ENCODE measurements at places on chromosomes 6 and 20.

GRCh38 chr6:24768361-24768760, 6.4 kb upstream of the GMNN start:
- DNase-seq: no peak

DNA sequence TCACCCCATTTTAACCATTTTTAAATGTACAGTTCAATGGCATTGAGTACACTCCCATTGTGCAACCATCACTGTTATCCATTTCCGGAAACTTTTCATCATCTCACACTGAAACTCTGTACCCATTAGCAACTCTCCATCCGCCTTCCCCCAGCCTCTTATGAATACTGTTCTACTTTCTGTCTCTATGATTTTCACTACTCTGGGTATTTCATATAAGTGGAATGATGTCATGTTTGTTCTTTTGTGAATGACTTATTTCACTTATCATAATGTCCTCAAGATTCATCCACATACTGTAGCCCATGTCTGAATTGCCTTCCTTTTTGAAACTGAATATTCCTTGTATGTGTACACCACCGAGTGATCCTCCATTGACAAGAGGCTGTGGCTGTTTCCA, 92.9 kb upstream of the TOX2 start:
- DNase-seq: no peak

DNA sequence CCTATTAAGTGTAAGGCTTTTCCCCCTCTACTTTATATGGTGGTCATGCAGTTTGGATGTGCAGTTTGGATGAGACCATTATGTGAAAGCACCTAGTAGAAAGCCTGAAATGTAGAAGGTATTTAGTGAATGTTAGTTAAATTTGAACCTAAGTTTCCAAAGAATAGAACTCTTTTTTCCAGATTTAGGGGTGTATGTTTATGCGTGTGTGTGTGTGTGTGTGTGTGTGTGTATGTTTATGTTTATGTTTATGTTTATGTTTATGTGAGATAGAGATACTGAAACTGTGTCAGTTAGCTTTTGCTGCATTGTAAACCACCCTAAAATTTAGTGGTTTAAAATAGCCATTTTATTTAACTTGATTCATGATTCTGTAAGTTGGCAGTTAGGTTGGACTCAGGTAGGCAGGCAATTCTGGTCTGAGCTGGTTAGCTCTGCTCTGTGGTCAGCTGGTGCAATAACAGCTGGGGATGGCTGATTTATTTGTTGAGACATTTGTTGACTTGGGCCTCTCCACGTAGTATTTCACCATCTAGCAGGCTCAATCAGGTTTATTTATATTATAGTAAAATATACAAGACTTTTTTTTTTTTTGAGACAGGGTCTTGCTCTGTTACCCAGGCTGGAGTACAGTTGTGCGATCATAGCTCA, 54.0 kb downstream of the STK4 start:
- no peak for DNase-seq

DNA sequence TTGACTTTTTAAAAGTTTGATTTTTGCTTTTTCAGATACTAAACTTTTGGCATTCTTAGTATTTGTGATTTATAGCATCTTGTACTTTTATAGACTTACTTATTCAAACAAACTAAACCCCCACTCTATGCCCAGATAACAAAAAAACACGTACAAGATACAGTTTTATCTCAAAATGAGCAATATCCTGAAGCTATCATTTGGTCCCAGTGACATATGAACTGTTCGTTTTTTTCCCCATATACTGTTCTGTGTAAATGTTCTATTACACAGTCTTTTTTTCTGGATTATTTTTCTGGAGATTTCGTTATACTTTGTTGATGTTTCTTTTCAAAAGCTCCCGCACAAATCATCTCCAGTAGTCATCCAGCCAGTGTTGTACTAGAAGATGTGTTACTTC, 27.3 kb upstream of the SERINC3 start:
- no peak for DNase-seq

GRCh38 chr6:46051962-46052361, 36.3 kb upstream of the CLIC5 start:
- DNase-seq: no peak

DNA sequence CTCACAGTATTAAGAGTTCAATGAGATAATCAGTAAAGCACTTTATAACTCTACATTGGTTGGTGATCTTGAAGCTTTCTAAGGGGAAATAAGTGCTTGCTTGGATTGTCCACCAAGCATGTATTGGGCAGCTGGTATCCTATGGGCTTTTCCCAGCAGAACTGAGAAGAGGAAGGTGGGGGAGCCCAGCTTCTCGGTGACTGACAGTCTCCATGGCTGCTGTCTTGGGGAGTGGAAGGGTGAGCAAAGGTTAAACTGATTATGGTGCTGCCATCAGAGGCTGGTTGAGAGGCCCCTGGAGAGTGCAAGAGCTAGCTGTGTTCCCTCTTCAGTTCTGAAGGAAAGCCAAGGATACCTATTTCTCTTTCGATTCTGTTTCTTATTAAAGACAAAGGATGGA, 35.5 kb upstream of the ADTRP start:
- no peak for DNase-seq

DNA sequence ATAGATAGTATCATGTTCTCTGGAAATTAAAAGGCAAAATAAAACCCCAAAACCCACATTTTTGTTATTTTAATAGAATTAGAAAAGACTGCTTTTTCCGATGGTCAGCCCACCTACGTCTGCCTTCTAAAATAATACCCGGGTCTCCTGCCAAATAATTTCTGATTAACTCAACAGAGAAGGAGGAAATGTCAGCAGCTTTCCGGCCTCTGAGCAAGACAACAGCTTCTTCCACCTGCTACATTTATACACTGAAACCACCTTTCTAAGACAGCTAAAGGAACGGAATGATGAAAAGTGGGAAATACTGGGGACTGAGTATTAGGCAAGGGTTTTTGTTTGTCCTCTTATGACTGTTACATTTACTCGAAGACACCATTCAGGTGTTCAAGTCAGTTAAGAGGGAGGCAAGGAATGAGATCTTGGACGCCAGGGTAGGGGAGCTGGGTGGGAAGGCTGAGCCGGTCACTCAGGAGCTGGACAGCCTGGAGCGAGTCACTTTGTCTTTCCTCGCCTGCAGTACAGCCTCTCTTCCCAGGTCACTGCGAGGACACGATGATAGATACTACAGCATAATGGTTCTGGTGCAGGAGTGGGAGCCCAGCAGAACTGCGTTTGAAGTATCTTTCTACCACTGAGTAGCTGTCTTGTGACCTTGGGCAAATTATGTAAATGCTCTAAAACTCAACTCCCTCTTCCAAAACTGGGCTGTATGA, 96.3 kb upstream of the QKI start:
- DNase-seq: no peak

GRCh38 chr6:51960419-51960818, 127.0 kb downstream of the PKHD1 start:
- no peak for DNase-seq

DNA sequence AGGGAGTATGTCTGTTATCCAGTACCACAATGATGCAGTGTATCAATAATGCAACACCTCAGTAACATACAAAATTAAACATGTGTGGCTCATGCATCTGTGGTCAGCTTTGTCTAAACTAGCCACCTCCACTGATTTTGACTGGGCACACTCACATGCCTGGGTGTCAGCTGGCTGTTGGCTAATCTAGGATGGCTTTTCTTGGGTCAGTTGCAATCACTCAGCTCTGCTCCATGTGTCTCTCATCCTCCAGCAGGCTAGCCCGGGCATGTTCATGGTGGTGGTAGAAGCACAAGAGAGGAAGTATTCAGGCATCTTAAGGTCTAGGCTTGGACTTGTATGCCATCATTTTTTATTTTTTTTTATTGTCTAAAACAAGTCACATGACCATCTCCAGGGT, 59.3 kb upstream of the JAG1 start:
- no peak for DNase-seq

DNA sequence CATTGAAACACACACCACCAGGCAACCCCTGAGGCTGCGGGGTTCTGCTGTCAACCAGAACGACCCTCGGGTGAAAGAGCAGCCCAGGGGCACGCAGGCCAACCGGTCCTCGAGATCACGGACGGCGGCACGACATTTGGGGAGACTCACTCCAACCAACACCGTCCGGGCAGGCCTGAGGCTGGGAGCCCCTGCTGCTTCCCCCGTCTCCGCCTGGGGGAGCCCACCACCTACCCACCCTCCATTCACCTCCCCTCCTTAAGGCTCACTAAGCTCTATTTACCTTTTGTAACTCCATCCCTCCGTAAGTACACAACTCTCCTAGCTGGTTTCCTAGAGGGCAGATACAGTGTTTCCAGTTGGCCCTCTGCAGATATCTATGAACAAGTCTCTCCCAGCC, 971.3 kb upstream of the DEFB115 start:
- no peak for DNase-seq

- no peak for DNase-seq
These were observed 408.4 kb downstream of the PKHD1 start for GRCh38 chr6:51678905-51679620.

DNA sequence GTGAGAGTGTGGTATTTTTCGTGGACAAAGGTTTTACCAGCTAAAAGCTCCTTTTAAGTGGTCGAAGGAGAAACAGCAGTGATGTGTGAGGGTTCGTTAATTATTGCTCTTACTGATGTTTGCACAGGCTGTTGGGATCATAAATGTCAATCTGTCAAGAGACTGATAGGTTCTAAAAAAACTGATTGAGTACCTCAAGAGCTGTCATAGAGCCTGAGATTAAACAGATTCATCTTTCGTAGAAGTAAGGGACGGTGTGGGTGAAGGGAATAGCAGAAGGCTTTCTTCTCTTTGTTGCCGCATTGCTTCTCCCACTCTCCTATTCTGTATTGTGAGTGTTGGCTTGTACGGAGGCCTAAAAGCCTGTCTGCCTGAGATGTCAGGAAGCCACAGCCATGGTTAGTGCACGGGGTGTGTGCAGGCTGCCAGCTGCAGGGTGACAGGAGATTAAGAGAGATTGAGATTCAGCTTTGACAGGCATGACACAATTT, 291.0 kb downstream of the ZFAND3 start:
- no peak for DNase-seq

DNA sequence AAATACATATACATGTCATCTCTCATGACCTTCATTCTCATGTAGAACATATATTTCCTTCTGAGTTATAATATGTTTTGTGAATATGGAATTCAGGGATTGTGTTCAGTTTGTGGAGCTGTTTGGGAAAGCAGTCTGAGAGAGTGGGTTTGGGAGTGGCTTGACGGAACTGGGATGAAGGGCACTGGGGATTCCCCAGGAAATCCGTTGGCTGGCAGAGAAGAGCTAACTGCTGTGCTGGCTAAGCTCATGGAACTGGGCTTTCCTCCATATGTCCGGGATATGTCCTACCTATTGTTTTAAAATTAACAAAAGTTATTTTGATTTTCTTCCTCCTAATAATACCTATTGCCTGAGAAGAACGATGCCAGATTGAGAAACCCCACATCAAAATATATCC, 359.5 kb upstream of the FLRT3 start:
- DNase-seq: no peak

- no peak for DNase-seq
These were observed 85.8 kb upstream of the CCDC167 start for GRCh38 chr6:37585523-37585905.

DNA sequence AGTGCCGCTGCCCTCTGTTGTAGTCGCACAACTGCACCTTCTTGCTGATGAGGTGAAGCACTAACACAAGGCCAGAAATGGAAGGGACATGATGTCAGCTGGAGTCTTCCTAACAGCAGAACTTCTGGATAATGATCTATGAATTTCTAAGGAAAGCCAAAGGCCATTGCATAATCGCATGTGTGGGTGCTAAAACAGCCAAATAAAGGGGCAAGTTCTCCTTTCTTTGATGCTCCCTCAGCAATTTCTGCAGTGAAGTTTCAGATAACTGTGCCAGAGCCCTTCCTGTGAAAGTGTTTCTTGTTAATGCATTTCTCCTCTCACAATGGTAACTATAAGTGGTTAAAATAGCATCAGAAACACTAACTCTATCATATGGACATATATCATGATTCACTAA, 8.0 kb upstream of the F13A1 start:
- no peak for DNase-seq

DNA sequence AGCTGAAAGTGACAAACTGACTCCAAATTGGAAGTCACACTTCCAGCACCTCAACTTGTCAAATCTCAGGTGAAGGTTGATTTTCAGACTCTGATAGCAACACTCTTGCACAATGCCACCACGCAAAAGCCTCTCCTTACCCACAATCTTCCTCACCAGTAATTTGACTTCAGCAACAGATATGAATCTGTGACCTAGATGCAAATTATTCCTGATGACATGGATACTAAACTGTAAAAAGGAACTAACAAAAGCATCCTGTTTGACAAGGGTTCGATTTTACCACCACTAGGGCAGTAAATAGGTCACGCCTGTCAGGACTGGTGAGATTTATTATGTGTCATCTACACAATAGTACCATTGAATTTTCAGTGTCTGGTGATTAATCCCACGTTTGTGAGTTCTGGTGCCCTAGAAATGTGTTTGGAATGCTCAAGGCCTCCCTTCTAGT, 134.4 kb upstream of the COL21A1 start:
- DNase-seq: no peak
